WTC11 (cell line): ENCODE measurements at places on chromosomes 2 and 18.
A peak's percentile ranks its signal among the peaks of the same experiment; 100 is the strongest.

DNA sequence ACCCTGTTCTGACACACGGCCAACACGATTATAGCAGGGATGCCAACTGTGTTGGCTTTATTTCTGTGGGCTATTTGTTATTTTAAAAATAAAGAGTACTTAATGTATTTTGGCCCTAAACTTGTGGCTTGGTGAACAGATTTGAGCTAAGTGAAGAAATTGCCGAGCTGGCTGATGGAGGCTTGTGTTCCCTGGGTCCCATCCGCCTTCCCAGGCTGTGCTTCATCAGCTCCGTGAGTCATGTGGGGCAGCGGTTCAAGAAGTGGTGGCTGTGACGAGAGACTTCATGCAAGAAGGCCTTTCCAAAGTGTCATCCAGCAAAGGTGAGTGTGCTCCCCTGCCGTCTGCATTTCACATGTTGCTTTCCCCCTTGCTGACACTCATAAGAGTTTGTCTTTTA, 73.6 kb upstream of the NCK2 start:
- no peak for DNase-seq

GRCh38 chr2:128930101-128930500, 611.4 kb upstream of the HS6ST1 start:
- no peak for DNase-seq

GRCh38 chr2:10536569-10537133, 88.5 kb upstream of the ODC1 start:
- DNase-seq: no peak

GRCh38 chr2:97706708-97707345, 6.5 kb upstream of the ZAP70 start:
- DNase-seq: no peak

DNA sequence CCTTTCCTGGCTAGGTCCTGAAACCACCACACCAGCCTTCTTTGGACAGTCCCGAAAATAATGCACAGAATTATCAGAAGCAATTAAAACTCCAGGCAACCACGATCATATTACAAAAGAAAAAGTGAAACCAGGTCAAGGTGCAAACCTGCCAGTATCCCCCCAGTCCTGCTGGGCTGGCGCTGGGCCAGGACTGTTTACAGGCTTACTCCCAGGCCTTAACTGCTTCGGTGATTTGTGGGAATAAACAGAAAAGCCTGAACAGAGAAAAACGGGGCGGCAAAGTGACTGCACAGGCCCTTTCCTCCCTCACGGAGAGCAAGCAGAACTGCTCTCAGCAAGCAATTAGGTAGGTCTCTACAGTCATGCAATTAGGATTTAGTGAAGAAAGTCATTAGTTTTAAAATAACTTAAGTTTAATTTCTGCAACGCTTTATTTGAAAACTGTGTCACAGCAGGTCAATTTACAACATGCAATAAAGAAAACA, 1.3 kb downstream of the HDAC4 start:
- no peak for DNase-seq

GRCh38 chr2:28366496-28367282, 26.0 kb upstream of the FOSL2 start:
- DNase-seq: no peak

- no peak for DNase-seq
Observed at GRCh38 chr2:1055014-1055595, 104.5 kb downstream of the SNTG2 start.

- no peak for DNase-seq
Observed at GRCh38 chr2:156004459-156004858, 328.1 kb downstream of the NR4A2 start.

DNA sequence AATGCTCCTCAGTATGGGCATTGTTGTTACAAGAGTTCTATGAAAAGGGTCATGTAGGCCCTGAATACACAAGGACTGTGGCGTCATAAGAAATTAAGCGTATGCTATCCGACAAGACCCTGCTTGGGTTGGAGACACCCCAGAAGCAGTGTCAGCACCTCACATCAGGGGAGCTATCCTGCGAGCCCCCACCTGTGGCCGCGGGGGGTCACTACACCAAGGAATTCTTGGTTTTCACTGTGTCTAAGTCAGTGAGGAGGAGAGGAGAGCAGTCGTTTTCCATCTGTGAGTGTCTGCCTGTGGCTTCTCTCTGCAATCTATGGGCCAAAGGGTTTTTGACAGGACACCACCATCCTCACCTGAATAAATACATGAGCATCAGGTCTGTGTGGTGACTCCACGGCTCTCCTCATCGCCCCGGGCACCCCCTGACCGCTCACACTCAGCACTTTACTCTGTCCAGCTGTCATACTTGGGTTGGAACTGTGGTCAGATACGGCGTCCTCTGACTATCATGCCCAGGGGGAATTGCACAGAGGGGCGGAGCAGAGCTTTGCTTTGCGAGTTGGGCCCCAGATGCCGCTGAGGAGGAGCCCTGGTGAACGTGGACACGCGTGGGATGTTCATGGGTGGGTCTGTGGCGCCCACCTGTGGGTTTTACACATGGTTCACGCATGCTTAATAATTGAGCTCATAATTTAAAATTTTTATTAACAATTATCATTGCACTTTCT, 235.5 kb downstream of the MYT1L start:
- DNase-seq: peak; percentile 33

GRCh38 chr18:3798032-3798431, 348.1 kb downstream of the TGIF1 start:
- no peak for DNase-seq

GRCh38 chr18:25284281-25284680, 67.7 kb downstream of the ZNF521 start:
- DNase-seq: no peak

DNA sequence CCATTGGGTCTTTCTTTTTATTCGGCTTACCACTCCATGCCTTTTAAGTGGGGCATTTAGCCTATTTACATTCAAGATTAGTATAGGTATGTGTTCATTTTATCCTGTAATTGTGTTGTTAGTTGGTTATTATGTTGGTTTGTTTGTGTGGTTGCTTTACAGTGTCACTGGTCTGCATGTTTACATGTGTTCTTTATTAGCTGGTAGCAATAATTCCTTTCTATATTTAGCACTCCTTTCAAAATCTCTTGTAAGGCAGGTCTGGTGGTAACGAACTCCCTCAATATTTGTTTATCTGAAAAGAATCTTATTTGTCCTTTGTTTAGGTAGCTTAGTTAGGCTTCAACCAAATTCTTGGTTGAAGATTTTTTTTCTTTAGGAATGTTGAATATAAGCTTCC, 68.7 kb upstream of the XDH start:
- no peak for DNase-seq

DNA sequence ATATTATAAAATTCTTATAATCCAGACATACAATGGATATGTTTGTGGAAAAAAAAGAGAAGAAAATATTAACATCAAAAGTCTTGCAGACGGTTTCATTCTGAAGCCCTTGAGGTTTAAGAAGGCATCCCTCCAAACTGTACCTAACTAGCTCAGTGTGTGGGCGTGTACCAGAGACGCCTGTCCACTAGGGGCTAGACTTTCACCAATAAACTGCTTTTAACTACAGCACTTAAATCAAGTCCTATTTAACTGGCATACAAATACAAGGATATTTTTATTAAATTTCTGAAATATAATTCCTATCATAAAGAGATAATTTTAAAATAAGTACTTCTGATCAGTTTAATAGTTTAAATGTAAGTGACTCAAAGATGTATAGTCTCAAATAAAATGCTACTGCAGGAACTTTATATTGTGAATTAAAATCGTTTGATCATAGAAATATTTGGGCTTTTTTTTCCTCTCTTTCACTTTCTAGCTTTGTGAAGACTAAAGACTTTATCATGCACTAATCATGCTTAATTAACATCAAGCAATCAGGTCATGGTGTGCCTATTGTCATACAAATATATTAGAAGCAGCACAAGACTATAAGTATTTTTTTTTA, 437.7 kb downstream of the SATB2 start:
- peak; percentile 32 for DNase-seq

- DNase-seq: no peak
Observed at GRCh38 chr2:62321380-62322289, 125.7 kb downstream of the B3GNT2 start.

DNA sequence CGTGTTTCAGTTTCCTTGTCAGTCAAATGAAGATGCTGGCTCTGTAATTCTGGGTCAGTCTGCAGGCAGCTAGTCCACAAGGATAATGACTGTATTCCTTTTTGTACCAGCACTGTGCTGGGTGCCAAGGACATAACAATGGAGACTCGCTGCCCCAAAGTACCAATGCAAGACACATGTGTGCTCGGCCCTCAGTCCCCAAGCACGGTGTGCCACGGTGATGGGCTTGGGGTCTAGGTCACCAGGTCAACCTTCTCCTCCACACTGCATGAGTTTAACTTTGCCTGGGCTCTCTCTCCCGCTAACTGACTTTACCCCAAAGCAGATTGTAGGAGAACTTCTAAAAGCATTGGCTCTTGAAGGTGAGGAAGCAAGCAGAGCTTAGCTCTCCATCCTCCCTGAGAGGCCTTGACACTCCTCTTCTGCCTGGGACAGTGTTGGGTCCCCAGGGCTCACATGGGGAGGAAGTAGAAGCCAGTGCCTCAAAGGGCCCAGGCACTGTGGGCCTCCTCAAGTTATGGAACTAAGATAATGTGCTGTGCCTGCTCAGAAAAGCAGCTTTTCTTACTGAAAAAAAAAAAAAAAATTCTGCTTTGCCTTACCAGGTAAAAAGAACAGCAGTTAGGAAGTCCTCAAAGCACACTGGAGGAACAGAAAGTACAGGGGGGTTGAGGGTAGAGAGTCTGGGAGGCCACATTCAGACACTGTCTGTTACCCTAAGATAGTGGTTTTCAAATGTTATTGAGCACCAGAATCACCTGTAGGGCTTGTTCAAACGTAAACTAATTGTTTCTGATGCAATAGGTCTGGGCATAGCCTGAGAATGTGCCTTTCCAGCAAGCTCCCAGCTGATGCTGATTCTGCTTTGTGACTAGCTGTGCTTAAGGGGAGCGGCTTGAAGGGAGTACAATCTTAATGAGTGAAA, 276.4 kb upstream of the CXCR4 start:
- DNase-seq: no peak

DNA sequence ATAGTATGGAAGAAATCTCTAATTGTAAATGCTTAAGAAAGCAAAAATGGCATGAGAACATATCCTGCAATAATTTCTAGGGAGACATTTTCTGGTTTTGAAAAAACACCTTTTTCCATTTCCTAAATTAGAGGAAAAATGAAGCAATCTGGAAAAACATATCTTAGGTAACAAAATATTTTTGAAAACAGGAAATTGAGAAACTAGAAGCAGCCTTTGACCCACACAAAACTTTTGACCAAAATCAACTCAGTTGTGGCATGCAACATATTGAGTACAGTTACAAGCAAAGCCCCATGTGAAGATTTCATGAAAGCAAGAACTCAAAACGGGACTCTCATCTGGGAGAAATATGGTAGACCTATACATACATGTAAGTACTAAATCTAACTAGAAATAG, 28.6 kb upstream of the CHAC2 start:
- DNase-seq: no peak

DNA sequence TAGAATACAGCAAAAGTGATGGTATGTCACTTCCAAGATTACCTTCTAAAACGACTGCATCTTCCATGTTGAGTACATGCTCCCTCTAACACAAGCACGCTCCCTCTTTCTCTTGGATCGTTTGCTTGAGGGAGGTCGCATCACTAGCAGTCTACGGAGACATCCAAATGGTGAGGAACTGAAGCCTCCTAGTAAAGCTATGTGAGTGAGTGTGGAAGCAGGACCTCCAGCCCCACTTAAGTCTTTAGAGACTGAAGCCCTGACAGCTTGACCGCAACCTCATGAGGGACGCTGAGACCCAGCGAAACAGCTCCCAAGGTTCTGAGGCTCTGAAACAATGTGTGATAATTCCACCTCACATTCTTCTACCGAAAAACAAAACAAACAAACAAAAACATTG, 486.7 kb upstream of the GCFC2 start:
- DNase-seq: no peak

DNA sequence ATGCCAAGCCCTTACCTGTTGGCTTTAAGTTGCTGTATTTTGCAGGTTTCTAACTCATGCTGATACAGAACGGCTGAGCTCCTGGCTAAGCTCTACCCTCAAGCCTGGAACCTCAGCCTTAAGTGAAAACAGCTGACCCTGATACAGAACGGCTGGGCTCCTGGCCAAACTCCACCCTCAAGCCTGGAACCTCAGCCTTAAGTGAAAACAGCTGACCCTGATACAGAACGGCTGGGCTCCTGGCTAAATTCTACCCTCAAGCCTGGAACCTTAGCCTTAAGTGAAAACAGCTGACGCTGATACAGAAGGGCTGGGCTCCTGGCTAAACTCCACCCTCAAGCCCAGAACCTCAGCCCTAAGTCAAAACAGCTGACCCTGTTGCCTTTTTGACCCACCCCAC, 17.6 kb upstream of the DNER start:
- no peak for DNase-seq

GRCh38 chr2:239600001-239600593, 199.3 kb upstream of the HDAC4 start:
- no peak for DNase-seq

- DNase-seq: no peak
Observed at GRCh38 chr2:210180477-210180876, 9.3 kb upstream of the KANSL1L start.

GRCh38 chr18:79275461-79275860, 120.3 kb upstream of the NFATC1 start:
- DNase-seq: no peak

DNA sequence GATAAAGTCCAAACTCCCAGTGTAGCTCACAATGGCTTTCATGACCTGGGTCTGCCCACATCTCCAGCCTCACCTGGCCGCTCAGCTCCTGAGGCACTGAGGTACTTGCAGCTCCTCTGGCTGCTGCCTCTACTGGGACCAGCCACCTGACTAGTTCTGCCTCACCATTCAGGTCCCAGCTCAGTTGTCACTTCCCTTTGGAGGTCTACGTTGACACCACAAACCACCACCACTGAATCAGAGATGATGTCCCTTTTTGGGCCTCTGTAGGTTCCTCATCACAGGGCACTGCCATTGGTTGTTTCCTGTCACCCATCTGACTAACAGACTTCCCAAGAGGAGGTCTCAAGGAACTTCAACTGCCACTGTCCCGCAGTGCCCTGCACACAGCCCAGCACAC, 21.2 kb downstream of the SPP2 start:
- no peak for DNase-seq

DNA sequence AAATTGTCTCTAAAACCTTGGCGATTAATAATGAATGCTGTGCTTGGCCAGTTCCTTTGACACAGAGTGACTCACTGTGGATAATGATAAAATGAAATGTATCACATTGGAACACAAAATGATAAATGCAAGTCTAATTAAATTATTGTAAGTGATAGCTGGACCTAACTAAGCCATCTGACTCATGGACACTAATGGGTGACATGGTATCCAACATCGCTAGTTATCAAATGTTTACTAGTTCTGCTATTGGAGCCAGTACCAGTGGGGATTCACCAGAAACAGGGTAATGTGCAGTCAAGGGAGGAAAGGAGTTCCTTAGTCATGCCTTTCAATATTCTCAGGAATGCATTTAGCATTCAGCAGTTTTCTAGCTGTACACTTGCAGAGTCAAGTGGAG, 736.3 kb upstream of the ACVR2A start:
- DNase-seq: no peak

DNA sequence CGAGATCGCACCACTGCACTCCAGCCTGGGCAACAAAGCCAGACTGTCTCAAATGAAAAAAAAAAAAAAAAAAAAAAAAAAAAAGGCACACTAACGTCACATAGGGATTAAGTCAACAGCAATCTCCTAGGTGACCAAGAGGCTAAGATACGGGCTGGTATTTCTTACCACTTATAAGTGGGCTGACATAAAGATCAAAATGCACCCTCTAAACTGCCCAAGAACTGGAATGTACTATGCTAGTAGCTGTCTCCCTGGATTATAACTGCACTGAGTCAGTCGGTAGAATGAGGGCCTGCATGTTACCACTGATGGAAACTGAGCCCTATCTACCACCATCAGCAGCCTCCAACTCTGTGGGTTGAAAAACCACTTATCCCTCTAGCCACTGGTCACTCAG, 80.6 kb downstream of the KLF7 start:
- no peak for DNase-seq
